ENCODE measurements at places on chromosomes 11 and 22. TPM values are rescaled to one million over a fixed set of nuclear protein-coding genes. Genes with fewer than 3 reads are reported as not detected.
A peak's percentile ranks its signal among the peaks of the same experiment; 100 is the strongest.

GRCh38 chr11:82869657-82870056 lies 30.6 kb downstream of the PRCP start:
- peaks cover 4% of the 10 kb centered on the region for H3K4me1 ChIP-seq
- no peaks in the 10 kb centered on the region for H3K36me3 ChIP-seq
- no peaks in the 10 kb centered on the region for H3K27me3 ChIP-seq

DNA sequence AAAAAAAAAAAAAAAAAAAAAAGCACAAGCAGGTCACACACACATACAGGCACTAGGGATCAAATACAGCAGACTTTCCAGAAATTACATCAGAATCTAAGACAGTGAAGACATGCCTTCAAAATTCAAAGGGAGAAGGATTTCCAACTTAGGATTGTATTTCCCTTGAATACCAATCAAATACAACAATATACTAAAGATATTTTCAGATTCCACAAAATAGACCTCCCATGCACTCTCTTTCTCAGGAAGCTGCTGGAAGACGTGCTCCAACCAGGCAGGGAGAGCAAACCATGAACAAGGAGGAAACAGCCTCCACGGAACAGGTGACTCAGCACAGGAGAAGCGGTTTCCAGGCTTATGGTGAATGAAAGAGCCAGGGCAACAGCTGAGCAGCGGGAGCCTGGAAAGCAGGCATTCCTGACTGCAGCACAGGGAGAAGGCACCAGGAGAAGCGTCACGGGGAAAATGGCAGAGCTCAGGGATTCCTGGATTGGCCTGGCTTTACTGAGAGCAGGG lies 32.0 kb downstream of the TMEM184B start:
- no peak overlapping the region for H3K27ac ChIP-seq
- H3K4me3 ChIP-seq, result no peak overlapping the region
- no peak for DNase-seq
- H3K27me3 ChIP-seq, result no peaks in the 10 kb centered on the region

- H3K4me3 ChIP-seq, result no peak overlapping the region
- DNase-seq, result no peak
- no peaks in the 10 kb centered on the region for H3K36me3 ChIP-seq
- H3K27ac ChIP-seq, result no peak overlapping the region
- H3K27me3 ChIP-seq, result no peaks in the 10 kb centered on the region
Measured at GRCh38 chr11:63445720-63446119, 45.2 kb downstream of the PLAAT5 start.

DNA sequence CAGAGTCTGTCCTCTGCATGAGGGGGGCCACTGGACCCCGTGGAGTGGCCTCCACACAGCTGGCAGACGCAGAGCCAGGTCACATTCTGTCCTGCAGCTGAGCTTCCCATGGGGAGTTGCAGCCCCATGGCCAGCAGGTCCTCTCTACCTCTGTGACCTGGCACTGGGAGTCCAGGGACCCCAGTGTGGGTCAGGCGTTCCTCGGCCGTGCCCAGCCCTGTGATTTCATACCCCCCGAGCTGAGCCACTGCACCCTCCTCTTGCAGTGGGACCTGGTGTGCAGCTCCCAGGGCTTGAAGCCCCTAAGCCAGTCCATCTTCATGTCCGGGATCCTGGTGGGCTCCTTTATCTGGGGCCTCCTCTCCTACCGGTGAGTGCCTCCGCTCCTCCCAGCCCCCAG lies 32.2 kb upstream of the SLC22A12 start:
- no peaks in the 10 kb centered on the region for H3K4me1 ChIP-seq
- no peak overlapping the region for H3K27ac ChIP-seq
- no peak overlapping the region for H3K4me3 ChIP-seq
- no peak for DNase-seq

DNA sequence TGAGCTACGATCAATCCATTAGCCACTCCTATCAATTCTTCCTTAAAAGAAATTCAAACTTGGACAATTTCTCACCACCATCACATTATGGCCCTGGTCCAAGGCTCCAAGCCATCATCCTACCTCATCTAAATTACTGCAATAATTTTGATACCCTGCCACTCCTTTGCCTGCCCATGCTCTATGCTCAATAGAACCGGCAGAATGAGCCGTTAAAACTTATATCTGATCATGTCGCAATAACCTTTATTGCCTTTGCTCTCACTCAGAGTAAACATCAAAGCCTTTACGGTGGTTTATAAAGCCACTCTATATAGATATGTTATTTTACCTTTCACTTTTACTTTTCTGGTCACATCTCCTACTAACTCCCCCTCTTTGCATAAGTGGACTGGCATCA lies 2392.1 kb upstream of the RAG2 start:
- H3K27me3 ChIP-seq, result no peaks in the 10 kb centered on the region
- no peak for DNase-seq
- H3K36me3 ChIP-seq, result no peaks in the 10 kb centered on the region
- no peaks in the 10 kb centered on the region for H3K4me1 ChIP-seq
- no peak overlapping the region for H3K4me3 ChIP-seq

GRCh38 chr22:49427941-49428340 lies 399.7 kb downstream of the BRD1 start:
- H3K36me3 ChIP-seq, result no peaks in the 10 kb centered on the region
- H3K27me3 ChIP-seq, result no peaks in the 10 kb centered on the region
- H3K4me1 ChIP-seq, result no peaks in the 10 kb centered on the region

DNA sequence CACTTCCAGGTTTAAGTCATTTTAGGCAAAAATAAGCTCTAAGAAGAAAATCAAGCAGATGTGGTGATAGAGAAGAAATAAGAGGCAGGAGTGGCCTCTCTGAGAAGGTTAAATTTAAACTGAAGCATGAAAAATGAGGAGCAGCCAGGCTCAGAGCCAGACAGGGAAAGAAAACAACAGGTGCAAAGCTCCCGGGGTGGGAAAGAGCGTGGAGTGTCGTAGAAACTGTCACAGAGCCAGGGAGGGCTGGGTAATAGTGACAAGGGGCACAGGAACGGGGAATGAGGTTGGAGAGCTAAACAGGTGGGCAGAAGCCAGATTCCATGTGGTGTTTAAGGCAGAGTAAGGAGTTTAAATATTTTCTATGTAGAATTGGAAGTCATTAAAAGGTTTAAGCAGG lies 132.1 kb upstream of the BLID start:
- no peak overlapping the region for H3K4me3 ChIP-seq
- H3K27ac ChIP-seq, result no peak overlapping the region
- no peaks in the 10 kb centered on the region for H3K4me1 ChIP-seq
- H3K27me3 ChIP-seq, result no peaks in the 10 kb centered on the region
- DNase-seq, result no peak

DNA sequence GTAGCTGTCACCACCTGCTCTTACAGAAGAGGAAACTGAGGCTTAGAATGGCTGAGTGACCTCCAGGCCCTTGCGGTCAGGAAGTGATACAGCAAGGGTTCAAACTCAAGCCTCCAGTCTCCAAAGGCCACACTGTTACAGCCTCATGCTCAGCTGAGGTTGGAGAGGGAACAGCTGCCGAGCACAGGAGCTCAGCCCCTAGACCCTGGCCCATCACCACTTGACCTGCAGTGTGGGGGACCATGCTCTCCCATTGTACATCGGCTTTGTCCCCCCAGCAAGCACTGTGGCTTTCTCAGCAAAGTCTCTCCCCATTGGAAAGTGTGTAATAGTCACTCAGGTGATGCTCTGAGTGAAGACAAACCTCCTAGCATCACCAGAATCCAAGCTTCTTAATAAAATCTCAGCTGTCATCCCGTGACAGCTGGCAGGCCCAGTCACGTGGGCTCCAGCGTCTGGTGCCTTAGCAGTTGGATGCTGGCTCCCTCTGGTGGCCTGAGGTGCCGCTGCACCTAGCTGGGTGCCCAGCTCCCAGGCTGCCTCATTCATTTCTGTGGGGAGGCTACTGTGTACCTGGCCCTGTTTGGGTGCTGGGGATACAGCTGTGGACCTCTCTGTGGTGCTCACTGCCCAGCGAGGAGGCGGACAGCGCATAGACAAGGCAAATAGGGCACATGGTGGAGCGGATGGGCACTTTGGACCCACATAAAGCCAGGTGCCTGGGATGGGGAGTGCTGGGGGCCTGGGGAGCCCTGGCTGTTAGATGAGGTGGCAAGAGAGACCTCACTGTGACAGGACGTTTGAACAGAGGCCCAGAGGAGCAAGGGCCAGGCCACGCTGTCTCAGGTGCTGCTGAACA lies 19.1 kb upstream of the MYRF start:
- DNase-seq, result peak; percentile 92
- no peak overlapping the region for H3K4me3 ChIP-seq
- H3K27ac ChIP-seq, result no peak overlapping the region
- no peaks in the 10 kb centered on the region for H3K4me1 ChIP-seq
- H3K36me3 ChIP-seq, result no peaks in the 10 kb centered on the region

- no peak overlapping the region for H3K27ac ChIP-seq
- no peak overlapping the region for H3K4me3 ChIP-seq
- H3K36me3 ChIP-seq, result no peaks in the 10 kb centered on the region
Measured at GRCh38 chr11:124817036-124817435, 16.8 kb upstream of the MSANTD2 start.

GRCh38 chr11:2656859-2657258 lies 42.9 kb downstream of the KCNQ1OT1 start:
- no peak overlapping the region for H3K4me3 ChIP-seq
- no peaks in the 10 kb centered on the region for H3K4me1 ChIP-seq
- no peak overlapping the region for H3K27ac ChIP-seq
- no peaks in the 10 kb centered on the region for H3K36me3 ChIP-seq

GRCh38 chr11:125950178-125950490 lies 4.3 kb downstream of the VSIG10L2 start:
- H3K27ac ChIP-seq, result no peak overlapping the region
- H3K4me1 ChIP-seq, result no peaks in the 10 kb centered on the region
- DNase-seq, result no peak
- no peaks in the 10 kb centered on the region for H3K36me3 ChIP-seq
- no peaks in the 10 kb centered on the region for H3K27me3 ChIP-seq

DNA sequence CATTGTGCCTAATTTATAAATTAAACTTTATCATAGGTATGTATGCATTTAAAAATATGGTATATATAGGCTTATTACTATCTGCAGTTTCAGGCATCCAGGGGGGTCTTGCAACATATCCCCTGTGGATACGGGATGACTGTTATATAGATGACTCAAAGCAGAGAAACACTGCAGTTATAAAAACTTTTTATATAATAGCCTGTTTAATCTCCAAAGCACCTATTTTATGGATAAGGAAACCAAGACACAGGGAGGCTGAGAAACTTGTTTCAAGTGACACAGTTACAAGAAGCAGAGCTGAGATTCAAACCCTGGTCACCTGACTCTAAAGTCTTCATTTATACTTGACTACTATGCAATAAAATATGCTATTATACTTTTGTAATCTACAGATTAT lies 897.7 kb downstream of the KCNA4 start:
- H3K36me3 ChIP-seq, result no peaks in the 10 kb centered on the region
- no peaks in the 10 kb centered on the region for H3K27me3 ChIP-seq
- H3K27ac ChIP-seq, result peak overlapping the region; percentile 14
- no peaks in the 10 kb centered on the region for H3K4me1 ChIP-seq
- DNase-seq, result no peak

- peak overlapping the region; percentile 47 for H3K27ac ChIP-seq
- no peak overlapping the region for H3K4me3 ChIP-seq
- peaks cover 3% of the 10 kb centered on the region for H3K36me3 ChIP-seq
Measured at GRCh38 chr11:45860348-45860747, 13.1 kb downstream of the CRY2 start.

GRCh38 chr22:42561856-42562255 lies 8.1 kb downstream of the SERHL2 start:
- no peak overlapping the region for H3K4me3 ChIP-seq
- H3K27ac ChIP-seq, result no peak overlapping the region
- H3K36me3 ChIP-seq, result no peaks in the 10 kb centered on the region
- no peaks in the 10 kb centered on the region for H3K27me3 ChIP-seq
- no peaks in the 10 kb centered on the region for H3K4me1 ChIP-seq
- no peak for DNase-seq

- H3K27me3 ChIP-seq, result no peaks in the 10 kb centered on the region
- H3K27ac ChIP-seq, result no peak overlapping the region
- H3K4me3 ChIP-seq, result no peak overlapping the region
- no peak for DNase-seq
- H3K36me3 ChIP-seq, result no peaks in the 10 kb centered on the region
Measured at GRCh38 chr22:47376901-47377505, 614.6 kb downstream of the TBC1D22A start.

GRCh38 chr11:73271936-73272679 lies at the start of gene P2RY6:
Gene P2RY6, plus strand, starts transcription at chr11:73272338. Its CDS starts 24,181 bp downstream, at chr11:73296519.
- peak; percentile 74 for DNase-seq
- no peaks in the 10 kb centered on the region for H3K4me1 ChIP-seq
- H3K4me3 ChIP-seq, result no peak within 1 kb of the TSS
- H3K27me3 ChIP-seq, result no peaks in the 10 kb centered on the region
- H3K27ac ChIP-seq, result no peak within 1 kb of the TSS

- DNase-seq, result no peak
- no peaks in the 10 kb centered on the region for H3K4me1 ChIP-seq
- no peak overlapping the region for H3K27ac ChIP-seq
- no peaks in the 10 kb centered on the region for H3K27me3 ChIP-seq
- no peaks in the 10 kb centered on the region for H3K36me3 ChIP-seq
Measured at GRCh38 chr22:18048041-18048440, 23.7 kb upstream of the MICAL3 start.

DNA sequence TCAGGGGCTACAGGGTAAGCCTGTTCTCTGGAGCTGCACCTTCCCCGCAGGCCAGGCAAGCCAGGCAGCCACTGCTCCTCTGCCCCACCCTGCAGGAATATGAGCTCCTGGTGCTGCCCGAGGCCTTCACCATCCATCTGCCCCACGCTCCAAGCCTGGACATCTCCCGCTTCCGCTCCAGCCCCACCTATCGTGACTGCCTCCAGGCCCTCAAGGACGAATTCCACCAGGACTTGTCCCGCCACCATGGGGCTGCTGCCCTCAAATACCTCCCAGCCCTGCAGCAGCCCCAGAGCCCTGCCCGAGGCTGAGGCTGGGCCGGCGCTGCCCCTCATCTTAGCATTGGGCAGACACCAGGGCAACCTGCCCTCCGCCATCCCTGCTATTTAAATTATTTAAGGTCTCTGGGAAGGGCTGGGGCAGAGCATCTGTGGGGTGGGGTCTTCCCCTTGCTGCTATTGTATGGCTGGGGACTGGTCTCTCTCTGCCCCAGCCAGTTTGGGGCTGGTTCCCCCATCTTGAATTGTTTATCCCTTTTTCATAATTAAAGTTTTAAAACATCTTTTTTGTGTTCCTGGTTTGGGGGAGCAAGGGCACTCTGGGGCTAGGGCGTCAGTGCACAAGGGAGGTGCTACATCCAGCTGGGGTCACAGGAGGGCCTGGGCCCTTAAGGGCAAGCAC lies 6.2 kb downstream of the LARGE2 start:
- H3K36me3 ChIP-seq, result no peaks in the 10 kb centered on the region
- H3K4me1 ChIP-seq, result no peaks in the 10 kb centered on the region
- peak; percentile 69 for DNase-seq
- no peaks in the 10 kb centered on the region for H3K27me3 ChIP-seq
- H3K27ac ChIP-seq, result no peak overlapping the region

Gene BIK
- total RNA-seq, result not detected

Gene TREH
- not detected for total RNA-seq

Gene LGALS12
- 0.84 TPM for total RNA-seq

Gene DDX6
- total RNA-seq, result 128 TPM

Gene FREY1
- 0.87 TPM for total RNA-seq

Gene INS
- 2.1 TPM for total RNA-seq

Gene GSTP1
- 371 TPM for total RNA-seq

Gene DSCAML1
- total RNA-seq, result 2.2 TPM

Gene CYP2D6
- 1.0 TPM for total RNA-seq

Gene KCNK7
- total RNA-seq, result 0.93 TPM

Gene NFAM1
- 10.5 TPM for total RNA-seq
